HCT116 (cell line): ENCODE measurements at places on chromosomes 4 and X. TPM values are rescaled to one million over a fixed set of nuclear protein-coding genes. Genes with fewer than 3 reads are reported as not detected.

DNA sequence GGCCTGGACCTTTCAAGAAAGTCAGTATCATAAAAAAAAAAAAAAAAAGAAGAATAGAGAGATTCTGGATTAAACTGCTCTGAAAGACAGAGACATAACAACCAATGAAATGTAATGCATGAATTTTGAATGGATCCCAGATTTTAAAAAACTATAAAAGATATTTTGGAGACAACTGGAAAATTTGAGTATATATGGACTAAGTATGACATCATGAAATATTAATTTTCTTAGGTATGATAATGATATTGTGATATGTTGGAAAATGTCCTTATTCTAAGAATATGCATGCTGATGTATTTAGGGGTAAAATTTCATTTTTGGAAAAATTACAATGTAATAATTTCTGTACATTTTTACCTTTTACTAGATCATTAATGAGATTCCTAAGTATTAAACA lies 52.6 kb downstream of the TBC1D19 start:
- no peak for DNase-seq

Gene C4orf51
- total RNA-seq = not detected

DNA sequence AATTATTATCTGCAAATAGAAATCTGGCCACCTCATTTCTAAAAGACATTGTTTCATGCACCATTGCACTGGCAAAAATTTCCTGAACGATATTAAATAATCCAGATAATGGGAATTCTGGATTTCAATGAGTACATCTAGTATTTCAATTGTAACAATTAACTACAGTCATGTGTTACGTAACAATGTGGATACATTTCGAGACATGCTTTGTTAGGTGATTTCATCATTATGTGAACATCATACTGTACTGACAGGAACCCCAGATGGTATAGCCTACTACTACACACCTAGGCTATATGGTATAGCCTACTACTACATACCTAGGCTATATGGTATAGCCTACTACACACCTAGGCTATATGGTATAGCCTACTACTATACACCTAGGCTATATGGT lies 14.8 kb downstream of the LAMTOR3 start:
- no peak for DNase-seq

GRCh38 chr4:99921174-99921573 lies 25.2 kb downstream of the DNAJB14 start:
- no peak for DNase-seq

Gene SLC6A14
- total RNA-seq = 0.05 TPM

- DNase-seq = no peak
These were observed 1.1 kb downstream of the MECP2 start for GRCh38 chrX:154096140-154097002.

Gene GPM6B
- 0.07 TPM for total RNA-seq

GRCh38 chr4:78059524-78059889 lies 2.4 kb downstream of the FRAS1 start:
- peak; percentile 84 for DNase-seq

GRCh38 chrX:40174001-40174853 lies 76.5 kb upstream of the BCOR start:
- DNase-seq = peak; percentile 72

Gene TLR3
- 1.3 TPM for total RNA-seq

DNA sequence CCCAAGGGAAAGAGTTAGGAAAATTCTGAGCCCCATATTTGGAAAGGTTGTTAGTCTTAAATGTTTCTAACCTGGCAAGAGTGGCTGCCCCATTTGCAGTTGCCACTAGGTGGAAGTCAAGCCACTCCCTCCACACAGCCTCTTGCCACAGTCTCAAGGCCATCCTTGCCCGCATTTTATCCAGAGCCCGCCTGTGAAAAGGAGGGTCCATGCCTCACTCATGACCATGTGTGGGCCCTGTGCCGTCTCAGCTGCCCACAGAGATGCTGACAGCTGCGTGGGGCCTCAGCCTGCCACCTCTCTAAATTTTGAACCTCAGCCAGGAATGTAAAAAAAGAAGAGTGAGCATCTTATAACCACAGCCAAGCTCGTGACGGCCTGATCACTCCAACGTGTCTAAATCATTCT lies 201.5 kb upstream of the FAM241A start:
- DNase-seq = peak; percentile 66

- no peak for DNase-seq
These were observed 1592.9 kb upstream of the TENM3 start for GRCh38 chr4:180650273-180650672.

Gene CENPVL2
- total RNA-seq = not detected

DNA sequence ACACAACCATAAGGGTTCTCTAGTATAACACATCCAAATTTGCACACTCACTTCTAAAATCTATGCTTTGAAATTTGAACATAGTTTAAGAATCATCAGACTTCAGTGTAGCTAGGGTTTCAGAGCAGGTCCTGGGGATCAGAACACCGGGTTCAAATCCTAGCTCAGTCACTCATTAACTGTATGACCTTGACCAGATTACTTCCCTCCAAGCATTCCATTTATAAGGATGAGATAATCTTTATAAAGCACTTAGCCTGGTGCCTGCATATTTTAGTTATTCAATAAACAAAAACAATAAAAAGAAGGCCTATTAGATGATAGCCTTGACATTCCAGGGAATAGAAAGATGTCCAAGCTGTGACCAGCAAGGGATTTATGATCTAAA lies 4.8 kb upstream of the STBD1 start:
- DNase-seq = no peak

DNA sequence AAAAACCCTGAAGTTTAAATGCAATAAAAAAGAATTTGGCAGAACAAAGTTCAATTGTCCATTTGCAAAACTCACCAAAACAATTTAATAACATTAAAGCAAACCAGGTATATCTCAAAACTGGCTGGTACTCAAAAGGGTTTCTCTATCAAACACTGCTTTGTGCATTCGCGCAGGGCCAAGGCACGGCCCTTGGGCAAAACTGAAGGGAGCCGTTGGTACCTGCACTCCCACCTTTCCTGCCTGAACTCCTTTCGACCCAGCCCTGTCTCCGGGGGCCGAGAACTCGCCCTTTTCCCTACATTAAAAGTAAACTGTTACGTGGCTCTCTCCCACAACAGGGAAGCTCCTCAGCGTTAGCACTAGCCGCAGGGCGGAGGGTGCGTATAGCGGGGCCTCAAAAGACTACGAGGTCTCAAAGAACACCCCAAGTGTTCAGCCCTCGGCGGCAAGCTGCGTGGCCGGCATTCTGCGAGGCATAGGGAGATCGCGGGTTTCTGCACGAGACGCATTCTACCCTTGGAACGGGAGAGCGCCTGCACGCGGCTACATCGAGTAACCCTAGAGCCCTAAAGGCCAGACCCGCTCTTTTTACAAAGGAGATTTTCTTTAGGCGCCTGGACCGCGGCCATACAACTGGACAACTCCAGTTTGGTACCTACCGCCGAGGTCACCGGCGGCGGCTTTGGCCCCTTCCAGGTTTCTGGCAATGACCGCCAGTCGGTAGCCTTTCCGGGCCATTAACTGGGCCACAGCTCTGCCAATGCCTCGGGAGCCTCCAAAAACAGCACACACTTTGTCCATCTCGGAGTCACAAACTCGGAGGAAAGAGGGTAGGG lies 550 bp downstream of the CBR4 start:
- DNase-seq = peak; percentile 35

- peak; percentile 18 for DNase-seq
These were observed 1958.6 kb downstream of the C4orf33 start for GRCh38 chr4:131054489-131055019.

Gene TEX13D
- 0.15 TPM for total RNA-seq

Gene RTL5
- 2.5 TPM for total RNA-seq

- no peak for DNase-seq
These were observed 466.2 kb downstream of the BCOR start for GRCh38 chrX:39631276-39632229.

Gene HEPH
- 0.44 TPM for total RNA-seq

DNA sequence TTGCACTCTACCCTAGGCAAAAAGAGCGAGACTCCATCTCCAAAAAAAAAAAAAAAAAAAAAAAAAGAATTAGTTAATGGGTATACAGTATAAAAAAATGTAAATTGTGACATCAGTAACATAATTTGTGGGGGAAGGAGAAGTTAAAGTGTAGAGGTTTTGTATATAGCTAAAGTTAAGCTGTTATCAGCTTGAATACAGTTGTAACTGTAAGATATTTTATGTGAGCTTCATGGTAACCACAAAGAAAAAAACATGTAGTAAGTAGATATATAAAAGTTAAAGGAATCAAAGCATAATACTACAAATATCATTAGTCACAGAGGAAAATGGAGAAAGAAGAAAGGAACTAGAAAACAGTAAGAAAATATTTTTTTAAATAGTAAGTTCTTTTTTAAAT lies 53.2 kb upstream of the EPGN start:
- DNase-seq = no peak

Gene PLP1
- total RNA-seq = not detected

Gene TECRL
- not detected for total RNA-seq

- no peak for DNase-seq
These were observed 403 bp upstream of the LGI2 start for GRCh38 chr4:25031077-25031621.

Gene GAGE13
- not detected for total RNA-seq

DNA sequence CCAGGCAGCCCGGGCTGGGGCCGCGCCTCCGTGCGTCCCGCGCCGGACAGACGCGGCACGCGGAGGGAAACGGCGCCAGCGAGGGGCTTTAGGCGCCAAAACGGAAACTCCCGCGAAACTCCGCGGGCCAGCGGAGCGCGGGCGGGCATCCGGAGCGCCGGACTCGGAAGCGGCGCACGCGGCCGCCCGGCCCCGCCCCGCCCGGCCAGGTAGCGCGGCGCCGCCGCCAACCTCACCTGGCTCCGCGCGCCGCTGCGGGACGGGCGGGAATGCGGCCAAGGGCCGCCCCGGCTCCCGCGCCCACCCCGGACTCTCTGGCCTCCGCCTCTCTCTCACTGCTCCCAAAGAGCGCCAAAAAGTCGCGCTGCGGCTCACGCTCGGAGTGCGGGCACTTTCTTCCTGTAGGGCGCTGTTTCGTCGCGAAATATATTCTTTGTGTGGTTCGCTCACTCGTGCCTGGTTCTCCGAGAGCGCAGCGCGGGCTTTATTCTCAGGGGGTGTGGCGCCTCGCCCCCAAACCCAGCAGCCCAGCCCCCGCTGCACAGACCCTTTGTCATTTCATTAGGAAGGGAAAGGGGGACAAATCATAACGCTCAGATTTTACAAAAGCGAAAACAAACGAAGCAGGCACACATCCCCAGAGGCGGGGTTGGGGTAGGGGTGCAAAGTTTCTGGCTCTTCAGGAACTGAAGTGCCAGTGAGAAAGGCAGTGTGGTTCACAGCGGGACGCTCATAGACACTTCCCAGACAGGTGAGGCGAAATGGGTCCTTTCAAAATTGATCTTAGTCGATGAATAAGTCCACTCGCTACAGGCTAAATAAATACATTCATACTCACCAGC lies 961 bp upstream of the MBNL3 start:
- DNase-seq = no peak

Gene KLHL13
- 4.2 TPM for total RNA-seq

DNA sequence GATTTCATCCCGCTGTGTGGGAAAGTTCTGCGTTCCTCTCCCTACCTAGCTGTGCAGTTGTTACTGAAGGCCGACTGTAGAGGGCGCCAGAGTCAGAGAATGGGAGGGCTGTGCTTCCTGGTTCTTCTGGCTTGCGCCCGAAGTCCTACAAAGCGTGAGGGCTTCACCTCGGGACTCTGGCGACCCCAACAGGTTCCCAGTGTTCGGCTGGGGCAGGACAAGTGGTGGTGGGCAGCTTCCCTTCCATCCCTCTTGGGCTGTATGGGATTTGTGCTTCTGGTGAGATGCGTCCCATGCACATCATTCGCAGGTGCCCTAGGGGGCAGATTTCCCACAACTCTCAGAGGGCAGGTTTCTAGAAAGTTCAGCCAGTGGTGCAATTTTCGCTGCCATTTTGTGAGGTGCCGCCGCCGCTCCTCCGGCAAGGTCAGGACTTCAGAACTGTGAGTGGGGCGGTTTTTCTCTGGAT lies 27.3 kb downstream of the CT45A1 start:
- DNase-seq = peak; percentile 6

GRCh38 chr4:26076000-26076587 lies 162.1 kb downstream of the SMIM20 start:
- DNase-seq = no peak

DNA sequence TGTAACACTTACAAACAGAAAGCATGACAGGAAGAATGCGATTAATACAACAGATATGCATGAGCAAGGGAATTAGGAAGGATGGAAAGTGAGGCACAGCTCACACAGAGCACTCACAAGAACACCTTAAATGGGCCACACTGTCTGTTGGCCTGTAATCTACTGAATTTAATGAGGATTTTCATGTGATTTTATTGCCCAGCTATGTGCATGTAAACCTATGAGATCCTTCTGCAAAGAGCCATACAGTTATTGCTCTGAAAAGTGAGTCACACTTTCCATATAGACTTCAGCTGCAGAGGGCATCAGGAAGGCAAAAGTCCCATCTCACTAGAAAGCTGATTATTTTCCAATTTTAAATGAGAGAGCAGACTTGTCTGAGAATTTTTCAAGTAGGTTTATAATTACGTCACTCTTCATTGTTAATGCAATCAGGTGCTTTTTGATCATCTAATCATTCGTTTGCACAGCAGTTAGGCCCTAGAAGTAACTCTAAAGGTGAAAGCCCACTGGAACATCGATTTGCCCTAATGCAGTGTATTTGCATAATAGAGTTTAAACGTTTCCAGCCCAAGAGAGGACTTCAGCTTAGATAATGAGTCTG lies 832.7 kb upstream of the INTU start:
- no peak for DNase-seq

Gene FGF2
- total RNA-seq = 3.8 TPM

- no peak for DNase-seq
These were observed 410.3 kb downstream of the RPA4 start for GRCh38 chrX:97294041-97294440.

DNA sequence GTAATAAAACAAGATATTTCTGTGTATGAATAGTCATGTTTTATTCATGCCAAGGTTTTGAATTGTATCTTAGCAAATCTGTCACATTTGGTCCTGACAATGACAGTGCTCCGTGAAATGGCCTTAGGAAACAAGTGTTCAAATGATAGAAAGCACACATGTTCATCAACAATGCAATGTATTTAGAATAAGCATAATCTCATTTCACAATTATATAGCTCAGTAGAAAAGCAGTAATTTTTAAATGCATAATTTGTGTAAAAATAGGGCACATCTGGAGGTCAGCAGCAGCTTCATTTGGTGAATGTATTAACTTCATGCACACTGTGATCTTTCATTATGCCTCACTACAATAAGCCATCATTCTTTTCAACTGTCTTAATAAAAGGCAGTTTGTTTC lies 380.4 kb downstream of the GPM6A start:
- no peak for DNase-seq

- no peak for DNase-seq
These were observed 34.6 kb downstream of the BCLAF3 start for GRCh38 chrX:19956306-19956705.

GRCh38 chr4:41132055-41132683 lies 82.2 kb downstream of the APBB2 start:
- DNase-seq = no peak

GRCh38 chr4:111542056-111542455 lies 603.2 kb upstream of the FAM241A start:
- no peak for DNase-seq

Gene GUCY1A1
- total RNA-seq = not detected
